ENCODE measurements at places on chromosomes 13 and 19.

GRCh38 chr13:113796964-113797676, 38.1 kb downstream of the TMEM255B start:
- DNase-seq = no peak

DNA sequence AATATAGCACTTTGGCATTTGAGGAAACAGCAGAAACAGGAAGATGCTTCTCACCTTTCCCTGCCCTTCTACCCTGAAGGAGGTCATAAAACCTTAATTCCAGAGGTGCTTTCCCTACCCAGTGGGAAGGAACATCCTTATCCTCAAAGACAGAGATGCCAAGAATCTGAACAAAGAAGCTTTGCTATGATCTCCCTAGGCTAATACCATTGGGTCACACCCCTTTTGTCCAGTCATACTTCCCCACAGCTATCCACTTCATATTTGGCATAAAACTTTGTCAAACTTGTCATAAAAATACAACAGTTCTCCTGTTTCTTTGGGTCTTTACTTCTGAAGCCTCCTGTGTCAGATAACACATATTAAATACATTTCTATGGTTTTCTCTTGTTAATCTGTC, 21.7 kb upstream of the RXFP2 start:
- DNase-seq = no peak

GRCh38 chr19:42114412-42114811, 17.8 kb downstream of the POU2F2 start:
- DNase-seq = no peak

- DNase-seq = no peak
These were observed 61.4 kb upstream of the SLITRK1 start for GRCh38 chr13:83943530-83944279.

- DNase-seq = no peak
These were observed 5.5 kb downstream of the SF3A2 start for GRCh38 chr19:2242092-2242537.

Measured in bronchial epithelial cell (primary cell).